KG1 (cell line): ENCODE measurements at places on chromosomes 4 and X.
A peak's percentile ranks its signal among the peaks of the same experiment; 100 is the strongest.

GRCh38 chr4:152807294-152807829 is 27.6 kb downstream of the ARFIP1 start:
- no peak for DNase-seq

GRCh38 chr4:145709843-145710242 is 29.9 kb downstream of the C4orf51 start:
- no peak for DNase-seq

- no peak for DNase-seq
These were observed 71.2 kb downstream of the DCTD start for GRCh38 chr4:182846036-182846435.

DNA sequence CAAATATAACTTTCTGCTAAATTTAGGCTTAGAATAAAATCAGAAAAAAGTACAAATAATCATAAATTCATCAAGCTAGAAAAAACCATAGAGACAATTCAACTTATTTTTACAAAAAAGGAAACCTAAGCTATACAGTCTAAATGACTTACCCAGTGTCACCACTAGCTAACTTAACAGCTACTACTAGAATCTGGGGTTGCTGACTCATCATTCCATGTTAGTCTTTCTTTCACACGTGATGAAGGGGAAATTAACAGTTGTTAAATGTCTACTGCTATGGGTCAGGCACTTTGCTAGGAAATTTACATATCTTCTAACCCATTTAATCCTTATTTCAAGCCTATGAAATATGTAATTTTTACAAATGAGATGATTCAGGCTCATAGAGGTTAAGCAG is 349.3 kb upstream of the GALNT7 start:
- DNase-seq = no peak

DNA sequence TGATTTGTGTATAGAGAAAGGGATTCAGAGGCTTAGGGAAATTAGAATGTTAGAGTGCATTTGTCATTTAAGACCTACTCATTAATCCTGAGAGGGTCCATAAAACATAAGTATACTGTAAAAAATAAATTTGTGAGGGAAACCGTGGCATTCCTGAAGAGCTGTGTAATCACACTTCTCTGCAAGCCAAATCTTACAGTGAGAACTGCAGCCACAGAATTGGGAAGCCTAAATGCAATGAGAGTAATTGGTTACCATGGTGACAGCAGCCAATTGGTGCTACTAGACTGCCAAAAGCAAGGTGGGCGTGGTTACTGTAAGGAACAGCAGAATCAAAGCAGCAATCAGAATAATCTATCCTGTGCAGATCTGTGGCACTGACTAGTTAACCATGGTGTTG is 345.2 kb upstream of the GRID2 start:
- DNase-seq = no peak

DNA sequence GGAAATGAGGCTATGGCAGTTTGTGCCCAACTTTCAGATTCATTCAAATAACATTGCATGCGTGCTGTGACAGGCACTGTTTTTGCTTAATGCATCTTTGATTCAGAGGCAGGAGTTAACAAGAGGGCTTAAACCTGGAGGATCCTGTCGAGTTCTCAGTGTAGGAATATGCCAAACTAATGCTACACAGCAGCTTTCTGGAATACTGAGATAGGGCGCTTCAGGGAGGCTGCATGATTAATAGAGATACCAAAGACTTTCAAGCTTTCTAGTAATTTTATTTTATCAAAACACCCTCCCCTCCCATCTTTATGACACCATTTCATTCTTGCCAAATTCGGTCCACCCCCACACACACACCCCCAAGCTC is 636 bp upstream of the TIMM8A start:
- DNase-seq = no peak

GRCh38 chr4:101667348-101667747 is 123.2 kb upstream of the BANK1 start:
- DNase-seq = no peak

GRCh38 chr4:113462286-113462685 is 299.3 kb downstream of the CAMK2D start:
- DNase-seq = no peak

DNA sequence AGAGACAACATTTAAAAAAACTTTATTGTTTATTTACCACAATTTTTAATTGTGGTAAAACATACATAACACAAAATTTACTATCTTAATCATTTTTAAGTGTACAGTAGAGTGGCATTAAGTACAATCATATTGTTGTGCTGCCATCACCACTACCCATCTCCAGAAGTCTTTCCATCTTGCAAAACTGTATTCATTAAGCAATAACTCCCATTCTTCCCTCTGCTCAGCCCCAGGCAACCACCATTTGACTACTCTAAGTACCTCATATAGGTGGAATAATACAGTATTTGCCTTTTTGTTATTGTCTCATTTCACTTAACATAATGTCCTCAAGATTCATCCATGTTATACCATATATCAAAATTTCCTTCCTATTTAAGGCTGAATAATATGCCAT is 12.8 kb upstream of the FAM47E start:
- no peak for DNase-seq

DNA sequence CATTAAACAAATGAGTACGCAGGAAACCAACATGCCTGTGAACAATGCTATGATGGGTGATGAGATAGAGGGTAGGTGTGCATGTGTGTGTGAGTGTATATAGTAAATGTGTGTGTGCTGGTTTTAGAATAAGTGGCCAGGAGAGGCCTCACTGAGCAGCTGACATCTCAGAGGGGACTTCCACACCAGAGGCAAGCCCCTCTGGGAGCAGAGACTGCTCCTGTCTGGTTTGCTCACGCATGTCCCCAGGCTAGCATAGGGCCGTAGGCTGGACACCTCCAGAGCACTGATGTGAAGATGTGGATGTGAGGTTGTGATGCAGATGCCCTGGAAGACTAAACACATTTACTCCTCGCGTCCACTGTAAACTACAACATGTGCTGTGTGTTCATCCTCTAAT is 104.5 kb downstream of the DRD5 start:
- DNase-seq = no peak

DNA sequence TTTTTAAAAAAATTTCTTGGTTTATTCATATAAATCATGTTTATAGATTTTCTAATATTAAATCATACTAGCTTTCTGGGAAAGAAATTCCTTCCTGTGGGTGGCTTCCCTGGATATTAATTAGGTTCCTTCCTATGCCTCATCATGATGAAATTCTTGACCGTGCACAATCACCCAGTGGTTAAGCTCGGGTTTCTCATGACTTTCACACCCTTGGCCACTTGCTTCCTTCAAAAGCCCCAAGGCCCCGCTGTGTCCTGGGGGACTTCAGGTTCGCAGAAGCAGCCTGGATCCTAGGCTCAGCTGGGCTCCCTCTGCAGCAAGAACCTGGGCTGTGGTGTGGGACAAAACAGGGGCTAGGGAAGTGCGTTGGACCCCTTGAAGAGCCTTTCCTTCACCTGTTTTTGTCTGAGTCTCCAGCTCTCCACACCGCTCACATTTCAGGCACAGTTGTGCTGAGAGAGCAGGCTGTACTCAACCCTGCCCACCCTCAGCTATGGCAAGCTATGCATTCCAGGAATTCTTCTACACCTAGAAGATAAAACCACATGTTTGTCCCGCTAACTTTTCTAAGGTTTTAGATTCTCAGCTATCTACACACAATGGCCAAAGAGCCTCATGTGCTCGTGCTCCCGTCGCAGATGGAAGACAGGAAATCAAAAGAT is 48.9 kb upstream of the TMSB15B start:
- DNase-seq = no peak

DNA sequence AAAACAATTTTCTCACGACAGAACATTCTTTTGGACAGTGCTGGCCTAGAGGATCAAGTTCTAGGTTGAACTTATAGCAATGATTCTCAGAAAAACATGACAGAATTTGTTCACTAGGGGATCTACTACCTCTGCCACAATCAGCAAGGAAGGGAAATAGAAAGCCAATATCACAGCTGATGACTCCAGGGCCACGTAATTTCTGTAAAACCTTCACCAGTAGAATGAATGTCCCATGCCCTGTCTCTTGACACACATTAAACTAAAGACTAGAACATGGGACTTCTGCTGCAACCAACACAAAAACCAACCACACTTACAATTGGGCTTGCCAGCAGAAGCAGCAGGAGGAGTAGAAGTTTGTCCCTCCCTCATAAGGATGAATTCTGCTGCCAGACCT is 86.0 kb upstream of the NPFFR2 start:
- DNase-seq = no peak

GRCh38 chr4:2799224-2799911 is 6.5 kb downstream of the SH3BP2 start:
- peak; percentile 24 for DNase-seq

GRCh38 chrX:1500701-1501624 is 36.0 kb downstream of the P2RY8 start:
- no peak for DNase-seq

DNA sequence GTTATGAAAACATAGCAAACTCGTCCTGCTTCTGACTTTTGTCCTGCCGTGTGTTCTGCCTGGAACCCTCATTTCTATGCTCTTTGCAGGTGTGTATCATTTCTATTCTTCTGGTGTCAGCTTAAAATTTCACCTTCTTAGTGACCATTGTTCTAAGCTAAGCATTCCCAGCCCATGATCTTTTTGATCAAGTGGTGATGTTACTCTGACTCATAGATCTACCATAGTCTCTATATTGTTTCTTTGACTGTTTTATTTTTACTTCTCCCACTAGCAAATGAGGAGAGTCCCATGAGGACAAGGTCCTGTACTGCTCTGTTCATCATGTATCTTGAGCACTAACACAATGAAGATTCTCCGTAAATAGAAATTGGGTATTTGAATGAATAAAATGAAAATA is 14.1 kb upstream of the CXCL6 start:
- no peak for DNase-seq

DNA sequence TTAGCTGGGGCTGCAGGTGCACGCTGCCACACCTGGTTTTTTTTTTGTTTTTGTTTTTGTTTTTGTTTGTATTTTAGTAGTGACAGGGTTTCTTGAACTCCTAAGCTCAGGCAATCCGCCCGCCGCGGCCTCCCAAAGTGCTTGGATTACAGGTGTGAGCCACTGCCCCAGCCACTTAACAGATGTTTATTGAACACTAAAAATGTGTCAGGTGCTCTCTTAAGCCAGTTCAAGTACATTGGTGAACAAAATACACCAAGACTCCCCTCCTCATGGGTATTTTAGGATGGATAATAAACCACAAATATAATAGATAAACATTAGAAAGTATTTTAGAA is 69.9 kb downstream of the TRAPPC11 start:
- DNase-seq = no peak

- no peak for DNase-seq
These were observed 51.9 kb downstream of the EFHC2 start for GRCh38 chrX:44291468-44292092.

DNA sequence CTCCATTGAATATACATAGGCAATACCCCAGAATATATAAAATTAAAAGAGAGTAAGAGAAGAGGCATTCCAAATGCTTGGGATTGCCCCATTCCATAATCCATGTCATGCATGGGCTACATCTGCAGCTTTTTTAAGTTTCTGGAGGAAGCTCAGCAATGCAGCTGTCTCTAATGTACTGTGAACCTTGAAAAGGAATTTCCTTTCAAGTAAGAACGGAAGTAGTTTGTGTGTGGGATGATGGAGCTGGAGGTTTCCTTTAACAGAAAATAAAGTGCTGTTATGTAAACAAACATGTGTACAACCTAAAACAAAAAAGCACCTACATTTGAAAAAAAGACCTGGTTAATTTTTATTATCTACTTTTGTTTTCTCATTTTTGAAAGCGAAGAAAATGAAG is 303.5 kb downstream of the BMPR1B start:
- DNase-seq = no peak

DNA sequence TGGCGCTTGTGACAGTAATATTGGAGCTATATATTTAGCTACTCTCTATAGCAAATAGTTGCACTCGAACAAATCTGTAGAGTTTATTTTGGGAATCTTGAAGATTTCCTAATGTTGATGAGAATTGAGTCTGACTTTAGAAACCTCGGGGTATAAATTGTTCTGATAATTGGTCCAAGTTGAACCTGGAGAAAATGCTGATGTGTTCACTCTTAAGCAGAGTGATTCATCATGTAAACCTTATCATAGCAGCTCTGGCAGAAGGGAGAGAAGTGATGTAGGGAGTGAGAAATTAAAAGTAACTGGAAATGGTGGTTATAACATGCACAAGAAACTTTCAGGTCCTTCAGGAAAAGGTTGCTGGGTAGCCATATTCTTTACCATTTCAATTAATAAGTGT is 16.4 kb upstream of the SLC4A4 start:
- no peak for DNase-seq

GRCh38 chr4:186036976-186037581 is 31.9 kb upstream of the TLR3 start:
- DNase-seq = no peak

DNA sequence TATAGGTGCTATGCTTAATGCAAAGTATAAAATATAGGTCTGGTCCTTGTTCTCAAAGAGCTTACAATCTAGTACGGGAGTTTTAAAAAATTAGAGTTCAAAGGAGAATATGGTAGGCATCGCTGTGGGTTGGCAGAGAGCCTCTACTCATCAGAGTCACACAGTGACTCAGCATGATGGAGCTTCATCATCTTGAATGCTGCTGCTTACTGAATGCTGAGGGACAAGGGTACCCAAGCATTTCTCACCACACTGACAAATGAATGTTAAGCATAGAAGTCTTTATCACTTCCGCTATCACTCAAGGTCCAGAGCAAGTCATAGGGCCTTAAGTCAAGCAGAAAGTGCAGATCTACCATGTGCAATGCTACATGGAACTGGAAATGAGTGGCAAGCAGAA is 268.6 kb upstream of the IGFBP7 start:
- no peak for DNase-seq

GRCh38 chr4:93201471-93202096 is 627.0 kb upstream of the ATOH1 start:
- DNase-seq = no peak

DNA sequence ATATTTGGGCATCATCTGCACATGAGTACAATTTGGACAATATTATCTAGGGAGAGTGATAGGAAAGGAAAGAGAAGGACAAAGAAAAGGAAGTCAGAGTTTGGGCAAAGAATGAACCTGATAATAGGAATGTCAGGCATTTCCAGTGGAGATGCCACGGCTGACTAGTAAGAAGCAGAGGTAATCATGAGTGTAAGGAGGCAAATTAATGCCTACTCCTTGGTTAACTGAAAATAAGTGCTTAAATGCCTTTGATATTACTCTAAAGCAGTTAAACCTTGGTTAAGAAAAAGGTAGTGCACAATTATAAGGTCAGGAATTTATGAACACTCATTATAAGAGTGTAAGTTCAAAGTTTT is 99.2 kb upstream of the DDIT4L start:
- DNase-seq = no peak

GRCh38 chrX:150184491-150184890 is 178.6 kb upstream of the MAMLD1 start:
- no peak for DNase-seq

DNA sequence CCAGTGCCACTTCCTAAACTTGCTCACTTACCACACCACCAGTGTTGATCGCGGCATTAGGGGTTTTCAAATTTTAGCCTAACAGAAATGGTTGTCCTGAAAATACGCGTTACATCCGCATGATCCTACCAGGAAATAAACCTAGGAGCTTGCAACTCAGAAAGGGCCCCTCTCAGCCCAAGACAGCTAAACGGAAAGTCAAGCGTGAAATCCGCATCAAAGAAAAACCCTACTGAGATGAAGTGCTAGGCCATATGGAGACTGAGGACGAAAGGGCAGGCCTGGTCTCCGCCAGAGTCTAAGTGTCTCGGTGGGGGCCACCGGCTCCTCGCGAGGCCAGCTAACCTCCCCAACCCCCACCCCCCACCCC is 626 bp downstream of the YTHDC1 start:
- no peak for DNase-seq

- DNase-seq = no peak
These were observed 195.3 kb downstream of the MAML3 start for GRCh38 chr4:139958739-139959098.
